HTR-8/SVneo (cell line): ENCODE measurements at places on chromosomes 7 and 10.

GRCh38 chr7:121388950-121389349, 7.2 kb downstream of the FAM3C start:
- no peak for DNase-seq

DNA sequence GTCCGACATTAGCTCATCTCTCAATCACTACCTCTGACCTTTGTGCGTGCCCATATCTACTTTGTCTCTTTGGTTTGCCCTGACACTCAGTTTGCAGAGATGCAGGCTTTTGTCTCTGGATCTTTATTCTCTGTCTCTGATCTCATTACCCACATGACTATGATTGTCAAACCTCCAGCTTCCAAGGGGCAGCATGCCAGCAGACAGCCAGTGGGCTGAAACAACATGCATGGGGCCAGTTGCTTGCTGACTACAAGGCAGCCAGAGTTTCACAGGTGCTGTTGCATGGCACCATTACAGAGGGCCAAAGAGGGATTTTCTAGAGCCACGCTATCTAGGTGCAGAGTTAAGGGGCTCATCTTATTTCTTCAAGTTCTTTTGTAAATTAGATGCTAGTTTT, 146.2 kb downstream of the SPAG6 start:
- DNase-seq, result no peak

DNA sequence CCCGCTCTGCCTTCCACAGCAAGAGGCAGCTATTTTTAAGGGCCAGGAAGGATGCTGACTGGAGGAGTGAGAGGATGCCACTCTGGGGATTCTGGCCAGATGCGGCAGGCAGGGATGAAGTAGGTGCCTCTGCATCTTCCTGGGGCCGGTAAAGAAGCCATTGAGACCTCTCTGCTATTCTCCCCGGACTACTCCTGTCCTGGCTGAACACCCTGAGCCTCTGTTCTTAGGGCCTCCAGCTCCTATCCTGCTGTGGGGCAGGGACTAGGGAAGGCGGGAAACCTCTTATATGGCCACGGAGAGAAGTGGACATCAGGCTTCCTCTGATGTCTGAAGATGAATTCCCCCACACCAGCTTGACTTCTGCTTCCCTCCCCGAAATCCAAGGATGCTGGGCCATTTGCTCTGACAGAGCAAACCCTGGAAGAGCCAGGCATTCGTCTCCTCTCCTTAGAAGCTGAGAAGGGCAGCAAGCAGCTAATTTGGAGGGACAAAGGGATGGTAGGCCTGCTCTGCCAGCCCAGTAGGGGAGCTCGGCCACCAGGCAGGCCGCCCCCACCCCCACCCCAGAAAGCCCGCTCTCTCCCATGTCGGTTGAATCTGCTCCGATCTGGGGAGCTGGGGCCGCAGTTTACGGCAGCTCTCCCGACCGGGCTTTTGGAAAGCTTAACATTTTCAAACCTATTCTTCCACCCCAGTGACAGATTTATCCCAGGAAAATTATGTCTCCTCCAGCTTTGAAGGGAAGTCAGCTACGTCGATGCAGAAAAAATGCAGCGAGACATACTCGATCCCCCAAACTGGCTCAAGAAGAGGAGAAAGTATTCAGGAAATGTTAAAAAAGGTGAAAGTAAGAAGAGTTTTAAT, 2.8 kb downstream of the FGF8 start:
- DNase-seq, result no peak

GRCh38 chr10:105139363-105139896, 498.3 kb downstream of the SORCS3 start:
- DNase-seq, result no peak

DNA sequence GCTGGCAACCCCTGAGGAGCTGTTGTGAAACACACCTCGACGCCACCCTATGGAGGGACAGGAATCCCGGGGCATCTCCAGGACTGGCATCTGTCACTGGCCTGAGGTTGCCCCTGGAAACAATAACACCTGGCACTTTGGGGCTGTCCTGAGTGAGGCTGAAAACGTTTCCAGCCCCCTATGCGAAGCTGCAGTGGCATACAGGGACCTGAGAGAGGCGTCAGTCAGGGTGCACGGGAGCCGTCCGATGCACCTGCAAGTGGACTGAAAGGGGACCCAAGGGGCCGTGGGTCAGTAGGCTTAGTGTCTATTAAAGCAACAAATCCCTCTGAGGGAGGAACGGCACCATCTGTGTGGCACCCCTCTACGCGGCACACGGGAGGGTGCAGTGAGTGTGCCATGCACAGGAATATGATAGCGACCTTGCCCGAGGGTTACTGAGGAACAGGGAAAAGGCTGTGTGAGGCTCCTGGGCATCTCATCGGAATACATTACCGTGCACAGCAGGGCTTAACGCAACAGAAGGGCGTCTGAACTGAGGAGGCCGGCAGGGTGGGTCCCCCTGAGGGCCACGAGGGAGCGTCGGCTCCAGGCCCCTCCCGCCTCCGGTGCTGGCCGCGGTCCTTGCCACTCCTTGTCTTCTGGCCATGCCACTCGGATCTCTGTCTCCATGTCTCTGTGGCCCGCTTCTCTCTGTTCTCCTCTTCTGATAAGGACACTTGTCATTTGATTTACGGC, 50.4 kb downstream of the FOXL3 start:
- DNase-seq, result no peak

GRCh38 chr7:39321909-39322498, 244.2 kb upstream of the YAE1 start:
- no peak for DNase-seq

GRCh38 chr10:91514787-91515186, 104.6 kb downstream of the HECTD2 start:
- no peak for DNase-seq

DNA sequence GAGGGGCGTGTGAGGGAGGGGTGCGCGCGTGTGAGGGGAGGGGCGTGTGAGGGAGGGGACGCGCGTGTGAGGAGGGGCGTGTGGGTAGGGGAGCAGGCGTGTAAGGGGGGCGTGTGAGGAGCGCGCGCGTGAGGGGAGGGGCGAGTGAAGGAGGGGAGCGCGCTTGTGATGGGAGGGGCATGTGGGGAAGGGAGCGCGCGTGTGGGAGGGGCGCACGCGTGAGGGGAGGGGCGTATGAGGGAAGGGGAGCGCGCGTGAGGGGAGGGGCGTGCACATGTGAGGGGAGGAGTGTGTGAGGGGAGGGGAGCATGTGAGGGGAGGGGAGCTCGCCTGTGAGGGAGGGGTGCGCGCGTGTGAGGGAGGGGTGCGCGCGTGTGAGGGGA, 19.1 kb downstream of the MXI1 start:
- no peak for DNase-seq

DNA sequence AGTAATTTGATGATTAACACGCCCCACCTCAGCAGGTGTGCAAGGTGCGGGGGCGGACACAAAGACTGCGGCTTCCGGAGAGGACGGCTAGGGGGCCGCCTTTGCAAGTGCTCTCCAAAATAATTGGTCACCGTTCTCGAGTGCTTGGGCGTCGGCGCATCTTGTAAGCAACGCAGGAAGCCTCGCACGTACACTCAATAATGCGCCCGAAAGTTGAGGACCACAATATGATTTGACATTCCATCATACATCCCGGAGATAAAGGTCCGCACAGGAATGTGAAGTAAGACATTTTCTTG, 114.7 kb downstream of the EBF3 start:
- DNase-seq, result no peak

DNA sequence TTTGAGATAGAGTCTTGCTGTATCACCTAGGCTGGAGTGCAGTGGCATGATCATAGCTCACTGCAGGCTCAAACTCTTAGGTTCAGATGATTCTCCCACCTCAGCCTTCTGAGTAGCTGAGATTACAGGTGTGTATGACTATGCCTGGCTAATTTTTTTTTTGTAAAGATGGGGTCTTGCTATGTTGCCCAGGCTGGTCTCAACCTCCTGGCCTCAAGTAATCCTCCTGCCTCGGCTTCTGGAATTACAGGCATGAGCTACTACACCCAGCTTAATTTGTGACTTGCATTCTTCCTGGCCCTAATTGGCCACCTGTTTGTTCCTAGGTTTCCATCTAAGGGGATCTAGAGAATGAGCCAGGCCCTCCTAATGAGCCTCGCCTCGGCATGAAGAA, 9.3 kb downstream of the ARHGAP22 start:
- no peak for DNase-seq

- peak; percentile 26 for DNase-seq
These were observed 43.0 kb downstream of the ZMYND11 start for GRCh38 chr10:178208-178607.

- DNase-seq, result peak; percentile 22
These were observed 33.5 kb upstream of the SFTPD start for GRCh38 chr10:79982362-79982800.

DNA sequence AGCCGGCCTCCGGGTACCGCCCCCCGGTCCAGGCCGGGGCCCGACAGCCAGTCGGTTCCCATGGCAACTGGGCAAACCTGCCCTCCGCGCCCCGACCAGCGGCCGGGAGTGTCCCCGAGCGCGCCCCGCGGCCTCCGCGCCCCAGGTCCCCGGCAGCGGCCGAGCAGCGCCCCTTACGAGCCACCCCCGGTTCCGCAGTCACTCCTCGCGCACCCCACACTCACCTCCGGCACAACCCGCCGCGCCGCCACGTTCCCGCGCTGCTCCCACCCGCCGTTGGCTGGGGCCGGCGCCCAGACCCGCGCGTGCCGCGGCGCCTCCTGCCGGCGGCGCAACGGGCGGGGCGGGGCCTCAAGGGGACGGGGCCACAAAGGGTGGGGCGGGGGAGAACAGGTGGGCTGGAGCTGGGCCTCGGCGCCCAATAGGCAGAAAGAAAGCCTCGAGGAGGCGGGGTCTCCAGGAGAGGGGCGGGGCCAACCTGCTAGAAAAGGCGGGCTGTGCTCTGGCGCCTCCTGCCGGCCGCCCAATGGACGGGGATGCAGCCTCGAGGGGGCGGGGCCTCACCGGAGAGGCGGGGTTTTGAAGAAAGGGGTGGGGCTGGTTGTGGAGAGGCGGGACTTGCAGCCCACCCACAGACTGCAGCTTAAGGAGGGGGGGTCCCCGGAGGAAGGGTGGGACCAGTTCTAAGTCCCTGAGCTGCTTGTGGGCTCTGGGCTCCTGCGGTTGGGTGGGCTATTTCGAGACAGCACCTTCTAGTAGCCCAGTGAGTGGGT, at the start of gene RADIL:
Gene RADIL (minus strand): TSS at position 345 of the 773 bp plus-strand sequence. CDS start 5,577 bp downstream, outside the sequence.
- peak; percentile 98 for DNase-seq

DNA sequence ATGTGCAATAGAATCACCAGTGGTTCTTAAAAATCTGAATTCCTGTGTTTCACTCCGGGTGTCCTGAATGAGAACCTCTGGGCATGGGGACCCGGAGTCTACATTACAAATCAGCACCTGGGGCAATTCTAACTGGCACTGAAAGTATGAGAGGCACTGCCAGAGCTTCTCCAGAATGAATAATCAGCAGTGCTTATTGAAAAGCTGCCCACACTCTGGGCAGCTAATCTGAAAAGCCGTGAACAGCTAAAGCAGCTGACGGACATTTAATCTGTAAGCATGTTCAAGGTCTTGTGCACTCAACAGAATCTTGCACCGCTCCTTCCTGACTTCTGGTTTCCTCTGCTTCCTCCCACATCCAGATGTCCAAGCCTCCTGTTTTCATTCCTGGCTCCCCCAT, 113.3 kb upstream of the KIF5B start:
- DNase-seq, result no peak

DNA sequence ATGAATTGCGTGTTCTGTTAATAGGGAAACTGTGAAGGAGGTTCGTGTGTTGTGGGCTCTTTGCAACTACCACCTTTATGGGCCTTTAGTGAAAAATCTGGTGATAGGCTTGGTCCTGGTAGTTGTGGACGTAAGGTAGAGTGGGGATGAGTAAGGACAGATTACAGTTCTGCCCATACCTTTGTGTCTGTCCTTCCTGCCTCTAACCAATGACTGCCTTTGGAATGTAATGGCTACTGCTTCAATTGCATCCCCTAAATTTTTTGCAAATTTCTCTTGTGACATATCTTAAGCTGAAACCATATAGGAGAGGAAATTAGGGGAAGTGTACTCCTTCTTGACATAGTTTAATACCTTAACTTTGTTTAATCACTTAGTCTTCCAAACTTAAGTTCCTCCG, 82.3 kb downstream of the ADK start:
- no peak for DNase-seq

DNA sequence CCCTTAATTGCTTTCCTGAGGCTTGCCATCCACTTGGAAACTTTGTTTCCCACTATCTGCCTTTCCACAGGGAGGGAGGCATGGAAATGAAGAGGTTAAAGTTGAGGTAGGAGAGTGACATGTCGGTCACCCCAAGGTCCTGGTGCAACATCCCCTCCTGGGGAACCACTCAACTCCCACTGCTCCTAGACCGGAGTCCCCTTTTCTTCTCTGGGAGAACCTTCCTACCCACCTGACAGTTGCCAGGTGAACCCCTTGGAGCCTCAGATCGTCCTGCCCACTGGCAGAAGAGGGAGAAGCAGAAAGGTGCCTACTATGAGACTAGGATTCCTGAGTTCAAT, 21.7 kb downstream of the IMPDH1 start:
- no peak for DNase-seq

GRCh38 chr7:143902332-143902899, 440 bp upstream of the TCAF1 start:
- DNase-seq, result no peak

DNA sequence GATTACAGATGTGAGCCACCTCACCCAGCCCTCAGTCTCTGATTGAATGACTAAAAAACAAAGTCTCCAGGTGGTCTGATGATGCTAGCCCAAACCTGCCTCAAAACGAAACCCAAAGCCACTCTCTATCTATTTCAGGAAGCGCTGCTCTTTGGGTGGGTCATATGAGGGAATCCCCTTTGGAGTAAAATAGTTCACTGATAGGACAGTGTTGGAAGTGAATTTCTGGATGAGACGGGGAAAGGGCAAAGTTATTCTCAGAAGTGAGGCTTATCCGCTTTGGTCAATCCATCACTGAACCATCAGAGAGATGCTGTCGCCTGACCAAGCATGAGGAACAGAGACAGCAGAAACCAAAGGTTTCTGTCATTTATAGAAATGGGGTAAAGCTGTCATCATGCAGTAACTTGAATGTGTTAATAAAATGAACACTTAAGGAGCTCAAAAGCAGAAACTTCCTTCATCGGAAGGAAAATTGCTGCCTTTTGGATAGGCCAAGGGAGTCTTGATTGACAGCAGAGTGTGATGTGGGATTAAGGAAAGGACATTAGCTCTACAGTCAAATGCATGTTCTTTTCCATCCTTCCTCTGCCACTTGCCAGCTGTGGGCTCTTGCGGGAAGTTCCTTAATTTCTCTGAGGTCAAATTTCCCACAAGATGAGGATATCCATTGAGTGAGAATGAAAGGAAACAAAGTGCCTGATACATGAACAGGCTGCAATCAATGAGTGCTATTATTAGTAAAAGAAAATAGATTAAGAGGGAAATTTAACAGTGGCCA, 64.9 kb upstream of the C1QL3 start:
- DNase-seq, result no peak

GRCh38 chr10:98405422-98405821, 9.6 kb downstream of the PYROXD2 start:
- no peak for DNase-seq

DNA sequence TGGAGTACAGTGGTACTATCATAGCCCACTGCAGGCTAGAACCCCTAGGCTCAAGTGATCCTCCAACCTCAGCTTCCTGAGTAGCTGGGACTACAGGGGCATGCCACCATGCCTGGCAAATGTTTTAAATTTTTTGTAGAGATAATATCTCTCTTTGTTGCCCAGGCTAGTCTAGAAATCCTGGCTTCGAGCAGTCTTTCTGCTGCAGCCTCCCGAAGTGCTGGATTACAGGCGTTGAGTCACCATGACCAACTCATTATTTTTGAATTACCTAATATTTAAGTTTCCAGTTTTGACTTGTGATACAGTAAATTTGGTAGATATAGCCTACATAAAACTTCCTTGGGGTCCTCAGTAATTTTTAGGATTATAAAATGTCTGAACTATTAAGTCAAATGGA, 74.1 kb downstream of the RUNDC3B start:
- no peak for DNase-seq
